A549 treated with ZK216348 at 1 μM for 4 hours (cell line): ENCODE measurements at places on chromosomes 11 and 22. TPM values are rescaled to one million over a fixed set of nuclear protein-coding genes. Genes with fewer than 3 reads are reported as not detected.

The RBM4 gene
- total RNA-seq = 132 to 155 TPM (median 137 TPM) in 5 replicates

The SMTNL1 gene
- total RNA-seq = not detected in 5 replicates

The ANGPTL5 gene
- total RNA-seq = 0.13 TPM in 1 of 5 replicates, not detected in the others

The CCND1 gene
- total RNA-seq = 157 to 270 TPM (median 221 TPM) in 5 replicates

The KCNJ1 gene
- not detected in 5 replicates for total RNA-seq

The SCUBE1 gene
- 0.09 to 0.26 TPM (median 0.15 TPM) in 5 replicates for total RNA-seq

The FJX1 gene
- total RNA-seq = 27.0 to 42.8 TPM (median 39.8 TPM) in 5 replicates

The XNDC1N gene
- total RNA-seq = 2.9 to 5.7 TPM (median 3.4 TPM) in 5 replicates

The JHY gene
- 3.2 to 4.4 TPM (median 3.8 TPM) in 5 replicates for total RNA-seq

The ZP1 gene
- 0.22 to 0.64 TPM (median 0.32 TPM) in 4 of 5 replicates, not detected in the other for total RNA-seq

The NARS2 gene
- total RNA-seq = 16.1 to 24.2 TPM (median 18.3 TPM) in 5 replicates

The FOLR2 gene
- total RNA-seq = not detected in 5 replicates

The STK33 gene
- total RNA-seq = 3.1 to 7.2 TPM (median 4.0 TPM) in 5 replicates
